ENCODE measurements at places on chromosomes 12 and 14.

DNA sequence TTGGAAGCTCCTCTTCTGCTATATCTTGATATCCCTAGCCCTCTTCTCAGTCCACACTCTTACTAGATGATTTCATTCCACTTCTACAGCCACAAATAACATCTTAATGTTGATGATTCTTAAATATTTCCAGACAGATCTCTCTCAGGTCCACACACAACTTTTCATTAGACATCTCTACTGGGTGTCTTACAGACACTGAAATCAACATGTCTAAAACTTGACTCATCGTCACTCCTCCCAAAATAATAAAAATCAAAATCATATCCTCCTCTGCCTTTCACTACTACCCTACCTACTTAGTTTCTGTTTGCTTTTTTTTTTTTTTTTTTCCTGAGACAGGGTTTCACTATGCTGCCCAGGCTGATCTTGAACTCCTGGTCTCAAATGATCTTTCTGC is 11.9 kb downstream of the PRDM4 start:
- peak; percentile 33 for DNase-seq

DNA sequence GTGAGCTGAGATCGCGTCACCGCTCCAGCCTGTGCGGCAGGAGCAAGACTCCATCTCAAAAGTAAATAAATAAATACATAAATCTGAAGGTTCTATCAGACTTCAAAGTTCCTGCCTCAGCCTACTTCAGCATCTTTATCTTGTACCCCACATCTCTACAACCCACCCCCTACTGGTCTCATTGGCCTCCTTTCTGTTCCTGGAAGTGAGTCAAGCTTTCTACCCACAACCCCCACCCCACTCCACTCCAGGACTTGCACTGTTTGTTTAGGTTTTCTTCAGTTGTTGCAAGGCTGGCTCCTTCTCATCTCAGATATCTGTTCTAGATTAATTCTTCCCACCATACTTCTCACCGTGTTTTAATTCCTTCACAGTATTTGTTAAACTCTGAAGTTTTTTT is 714 bp upstream of the PSMC6 start:
- no peak for DNase-seq

DNA sequence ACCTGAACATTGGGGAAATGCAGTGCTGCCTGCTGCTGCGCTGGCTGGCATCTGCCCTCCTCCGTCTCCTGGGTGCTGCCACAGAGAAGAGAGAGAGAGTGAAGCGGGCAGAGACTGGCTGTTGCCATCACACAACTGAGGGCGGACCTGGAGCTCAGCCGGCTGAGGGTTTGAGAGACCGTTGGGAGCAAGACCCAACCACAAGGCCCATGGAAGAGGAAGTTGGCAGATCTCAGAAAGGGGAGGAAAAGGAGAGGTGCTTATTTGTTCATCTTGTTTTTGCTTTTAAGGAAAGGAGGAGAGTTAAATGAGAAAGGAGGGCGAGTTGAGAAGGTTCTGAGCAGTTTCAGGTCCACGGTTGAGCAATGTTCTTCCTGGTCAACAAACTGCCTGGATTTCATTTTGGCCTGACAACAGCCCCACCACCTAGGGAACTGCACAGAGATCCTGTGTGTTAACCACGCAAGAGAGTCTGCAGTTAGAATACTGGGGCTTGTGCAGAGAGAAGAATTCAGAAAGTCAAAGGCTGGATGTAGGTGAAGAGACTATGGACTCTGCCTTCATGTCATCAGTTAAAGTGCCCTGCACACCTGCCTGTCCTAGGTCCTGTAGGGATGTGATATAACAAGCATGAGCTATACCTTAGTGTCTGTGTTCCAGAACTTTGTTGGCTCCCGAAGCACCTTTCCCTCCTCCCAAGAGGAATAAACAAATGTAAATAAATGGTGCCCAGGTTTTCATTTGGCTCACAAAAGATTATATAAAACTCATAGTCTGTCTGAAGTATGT is 124.6 kb downstream of the ETV6 start:
- no peak for DNase-seq

- DNase-seq, result no peak
These were observed 21.0 kb downstream of the ALX1 start for GRCh38 chr12:85301051-85301450.

DNA sequence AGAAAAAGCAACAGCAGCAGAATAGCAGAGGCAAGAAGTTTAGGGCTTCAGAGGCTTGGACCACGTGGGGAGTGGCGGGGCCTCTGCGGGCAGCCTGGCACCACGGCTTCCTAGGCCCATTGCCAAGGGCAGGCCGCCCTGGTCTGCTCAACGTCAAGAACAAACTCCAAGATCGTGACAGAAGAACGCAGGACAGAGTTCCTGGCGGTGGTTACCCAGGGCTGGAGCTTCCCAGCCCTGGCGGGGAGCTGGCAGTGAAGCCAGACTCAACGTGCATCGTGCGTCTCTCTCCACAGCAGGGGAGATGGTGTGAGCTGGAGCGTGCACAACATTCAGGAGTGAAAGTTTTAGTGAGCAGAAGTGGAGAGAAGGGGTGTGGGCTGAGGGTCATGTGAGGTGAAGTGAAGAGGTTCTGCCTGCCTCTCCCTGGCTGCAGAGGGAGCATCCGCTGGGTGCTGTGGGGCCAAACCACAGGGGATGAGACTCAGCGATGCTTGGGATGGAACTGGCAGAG is 13.9 kb upstream of the CACNA2D4 start:
- peak; percentile 75 for DNase-seq

- DNase-seq, result no peak
These were observed 40.1 kb downstream of the KIAA0586 start for GRCh38 chr14:58467575-58467974.

- peak; percentile 60 for DNase-seq
These were observed 167.5 kb downstream of the PPM1H start for GRCh38 chr12:62767496-62767895.

- no peak for DNase-seq
These were observed 37.0 kb upstream of the TMX1 start for GRCh38 chr14:51202914-51203665.

DNA sequence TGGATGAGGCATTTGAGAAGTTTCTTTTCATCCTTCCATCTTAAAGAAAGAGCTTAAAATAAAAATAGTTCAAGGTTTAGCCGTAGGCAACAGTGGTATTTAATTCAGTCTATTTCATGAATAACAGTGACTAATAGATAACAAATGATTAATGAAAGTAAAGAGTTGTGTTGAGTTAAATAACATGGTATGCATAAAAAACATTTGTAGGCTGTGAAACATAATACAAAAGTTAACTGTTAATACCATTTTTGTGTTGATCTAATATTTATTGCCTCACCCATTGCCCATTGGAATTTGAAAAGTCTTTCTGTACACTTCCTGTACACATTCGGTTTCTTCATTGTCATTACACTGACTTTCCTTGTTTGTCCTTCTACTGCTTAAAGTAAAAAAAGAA is 108.6 kb upstream of the PDE3A start:
- DNase-seq, result peak; percentile 17

GRCh38 chr12:101694986-101695385 is 2.5 kb upstream of the CHPT1 start:
- DNase-seq, result no peak

DNA sequence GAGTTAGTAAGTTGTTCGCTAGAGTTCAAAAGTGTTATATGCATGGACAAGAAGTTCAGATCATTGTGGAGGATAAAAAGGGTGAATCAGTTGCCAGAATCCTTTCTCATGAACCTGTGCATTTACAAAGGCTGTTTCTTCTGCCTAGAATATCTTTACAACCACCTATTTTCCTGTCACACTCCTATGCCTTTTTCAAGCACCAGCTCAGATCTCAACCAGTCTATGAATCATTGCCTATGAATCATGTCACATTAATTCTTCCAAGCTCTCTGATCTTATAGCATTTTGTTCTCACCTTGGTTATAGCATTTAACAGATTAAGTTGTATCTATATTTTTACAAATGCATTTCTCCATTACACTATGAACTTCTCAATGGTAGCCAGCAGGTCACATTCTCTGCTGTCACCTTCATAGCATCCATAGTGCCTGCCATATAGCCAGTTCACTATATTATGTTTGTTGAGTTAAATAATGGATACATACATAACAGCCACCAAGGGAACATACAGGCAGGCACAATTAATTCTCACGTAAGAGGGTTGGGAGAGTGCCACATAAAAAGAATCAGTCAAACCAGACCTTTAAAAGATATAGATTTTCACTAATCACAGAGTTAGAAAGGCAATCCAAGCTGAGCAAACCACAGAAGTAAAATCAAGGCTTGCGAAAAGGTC is 573.0 kb downstream of the FOXG1 start:
- peak; percentile 2 for DNase-seq

GRCh38 chr12:99920353-99920960 is 64.3 kb downstream of the ANKS1B start:
- no peak for DNase-seq

GRCh38 chr12:19316425-19316824 is 122.9 kb upstream of the AEBP2 start:
- DNase-seq, result peak; percentile 30

DNA sequence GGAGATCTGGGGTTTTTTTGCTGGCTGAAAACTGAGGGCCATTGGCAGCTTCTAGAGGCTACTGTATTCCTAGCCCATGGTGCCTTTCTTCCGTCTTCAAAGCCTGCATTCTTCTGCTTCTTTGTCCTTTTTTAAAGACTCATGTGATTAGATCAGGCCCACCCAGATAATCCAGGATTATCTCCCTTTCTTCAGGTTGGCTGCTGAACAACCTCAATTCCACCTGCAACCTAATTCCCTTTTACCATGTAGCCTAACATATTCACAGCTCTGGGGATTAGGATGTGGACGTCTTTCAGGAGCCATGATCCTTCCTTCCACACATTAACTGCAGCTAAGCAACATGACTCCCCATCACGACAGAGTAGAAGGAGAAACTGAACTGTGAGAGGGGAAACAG is 985.5 kb downstream of the DIO2 start:
- no peak for DNase-seq

GRCh38 chr14:96674121-96674520 is 123.1 kb upstream of the VRK1 start:
- DNase-seq, result no peak

DNA sequence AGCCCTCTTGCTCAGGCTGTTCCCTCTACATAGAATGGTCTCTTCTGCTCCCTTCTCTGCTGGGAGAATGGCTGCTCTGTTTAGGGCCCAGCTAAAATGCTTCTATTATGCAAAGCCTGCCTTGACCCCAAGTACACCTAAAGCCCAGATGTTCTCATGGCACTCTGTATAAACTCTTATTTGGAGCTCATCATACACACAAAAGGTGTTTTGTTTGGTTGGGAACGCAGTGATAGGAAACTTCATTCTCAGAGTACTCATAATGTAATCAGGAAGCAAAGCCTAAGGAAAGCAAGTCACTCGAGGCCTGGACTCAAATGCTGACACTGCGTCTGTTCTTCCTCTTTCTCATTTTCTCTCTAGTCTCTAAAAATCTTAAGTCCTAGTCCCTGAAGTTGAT is 38.2 kb upstream of the SYCP3 start:
- DNase-seq, result no peak

DNA sequence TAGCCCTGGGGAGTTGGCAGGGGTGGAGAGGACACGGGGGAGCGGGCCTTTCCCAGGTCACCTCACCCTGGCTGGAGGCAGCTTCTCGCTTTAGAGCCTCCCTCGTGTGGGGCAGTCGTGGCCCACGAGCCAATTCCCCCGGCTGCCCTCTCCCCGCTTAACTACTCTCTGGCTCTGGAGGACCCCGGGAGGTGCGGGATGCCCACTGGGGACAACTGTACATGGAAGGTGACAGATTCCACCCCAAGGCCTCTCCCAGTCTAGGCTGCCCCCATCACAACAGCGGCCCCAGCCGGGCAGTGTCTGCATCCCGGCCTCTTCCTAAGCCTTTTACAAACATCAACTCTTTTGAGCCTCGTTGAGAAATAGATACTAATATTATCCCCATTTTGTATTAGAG is 78.1 kb downstream of the KIF26A start:
- DNase-seq, result no peak

DNA sequence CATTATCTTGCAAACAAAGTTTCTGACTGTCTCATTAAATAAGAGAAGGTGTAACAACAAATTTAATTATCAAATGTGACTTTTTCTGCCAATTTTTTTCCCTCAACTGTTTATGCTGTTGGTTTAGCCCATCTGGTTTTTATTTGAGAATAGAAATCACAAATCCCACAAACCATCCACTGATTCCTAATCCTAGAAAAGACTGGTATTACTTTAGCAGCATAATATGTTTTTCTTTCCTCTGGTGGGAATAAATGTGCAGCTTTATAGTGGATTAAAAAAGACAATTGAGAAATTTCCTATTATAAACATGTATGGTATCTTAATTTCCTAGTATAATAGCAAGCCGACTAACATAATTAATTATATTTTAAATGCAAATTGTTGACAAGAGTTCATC is 257.9 kb upstream of the FOXN3 start:
- DNase-seq, result no peak

GRCh38 chr12:119913536-119914330 is 36.6 kb upstream of the CIT start:
- no peak for DNase-seq

DNA sequence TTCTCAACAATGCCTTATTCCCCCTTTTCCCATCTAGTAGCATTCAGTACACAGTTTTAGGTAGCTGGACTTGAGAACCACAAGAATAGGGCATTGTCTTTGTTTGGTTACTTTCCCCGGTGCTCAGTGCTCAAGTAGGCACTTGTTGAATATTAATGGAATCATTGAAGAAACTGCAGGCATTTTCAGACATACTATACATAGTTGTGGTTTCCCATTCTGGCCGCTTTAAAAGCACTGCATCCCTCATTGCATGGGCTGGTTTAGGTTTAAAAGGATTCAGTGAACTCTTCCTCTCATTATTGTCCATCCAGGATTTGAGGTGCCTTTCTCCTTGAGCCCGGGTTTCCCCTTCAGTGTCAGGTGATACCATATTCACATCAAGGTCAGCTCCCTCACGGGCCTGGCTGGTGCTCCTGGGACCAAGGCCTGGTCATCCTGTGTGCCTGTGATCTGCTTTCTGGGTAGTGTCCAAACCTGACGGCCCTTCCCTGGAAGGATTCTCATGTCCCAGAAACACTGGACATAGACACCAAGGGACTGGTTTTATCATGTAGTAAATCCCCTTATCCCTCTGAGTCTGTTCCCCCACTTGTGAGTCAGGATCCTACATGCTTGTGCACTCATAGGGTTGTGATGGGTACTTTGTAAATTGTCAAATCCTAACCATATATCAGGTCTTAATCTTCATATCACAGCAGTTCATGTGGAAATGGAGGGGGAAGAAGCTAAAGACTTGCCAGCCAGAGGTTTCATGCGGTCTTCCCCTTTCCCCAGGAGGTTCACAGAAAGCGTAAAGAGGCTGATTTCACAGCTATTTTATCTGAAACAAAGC is 7.4 kb downstream of the TCP11L2 start:
- DNase-seq, result peak; percentile 71

GRCh38 chr14:91138511-91139359 is 24.9 kb downstream of the DGLUCY start:
- DNase-seq, result peak; percentile 45

Measured in fibroblast of the aortic adventitia (primary cell).